Stimulated activated CD8-positive, alpha-beta memory T cell treated with anti-CD3 and anti-CD28 coated beads, Interleukin-4, amount 100 ng/mL, for 24 hours (primary cell): ENCODE measurements at places on chromosomes 12 and 14.

DNA sequence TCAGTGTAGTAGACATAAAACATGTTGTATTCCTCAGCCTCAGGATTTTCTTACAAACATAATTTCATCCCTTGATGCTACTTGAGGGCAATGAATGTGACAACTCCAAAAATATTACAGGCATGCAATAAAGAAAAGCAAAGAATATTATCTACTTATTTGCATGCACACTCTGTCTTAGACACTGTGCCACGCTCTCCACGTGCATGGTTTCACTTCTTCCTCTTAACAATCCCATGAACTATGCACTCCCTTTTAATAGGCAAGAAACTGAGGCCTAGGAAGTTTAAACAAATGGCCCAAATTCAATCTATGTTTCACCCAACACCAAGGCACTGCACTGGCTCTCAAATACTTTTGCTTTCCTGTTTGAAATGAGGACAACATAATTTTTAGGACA, 1.8 kb upstream of the PAH start:
- no peak for DNase-seq

GRCh38 chr14:32075672-32076277, 1.3 kb upstream of the ARHGAP5 start:
- DNase-seq = no peak

GRCh38 chr14:83342590-83342989, 1808.9 kb upstream of the SEL1L start:
- no peak for DNase-seq

DNA sequence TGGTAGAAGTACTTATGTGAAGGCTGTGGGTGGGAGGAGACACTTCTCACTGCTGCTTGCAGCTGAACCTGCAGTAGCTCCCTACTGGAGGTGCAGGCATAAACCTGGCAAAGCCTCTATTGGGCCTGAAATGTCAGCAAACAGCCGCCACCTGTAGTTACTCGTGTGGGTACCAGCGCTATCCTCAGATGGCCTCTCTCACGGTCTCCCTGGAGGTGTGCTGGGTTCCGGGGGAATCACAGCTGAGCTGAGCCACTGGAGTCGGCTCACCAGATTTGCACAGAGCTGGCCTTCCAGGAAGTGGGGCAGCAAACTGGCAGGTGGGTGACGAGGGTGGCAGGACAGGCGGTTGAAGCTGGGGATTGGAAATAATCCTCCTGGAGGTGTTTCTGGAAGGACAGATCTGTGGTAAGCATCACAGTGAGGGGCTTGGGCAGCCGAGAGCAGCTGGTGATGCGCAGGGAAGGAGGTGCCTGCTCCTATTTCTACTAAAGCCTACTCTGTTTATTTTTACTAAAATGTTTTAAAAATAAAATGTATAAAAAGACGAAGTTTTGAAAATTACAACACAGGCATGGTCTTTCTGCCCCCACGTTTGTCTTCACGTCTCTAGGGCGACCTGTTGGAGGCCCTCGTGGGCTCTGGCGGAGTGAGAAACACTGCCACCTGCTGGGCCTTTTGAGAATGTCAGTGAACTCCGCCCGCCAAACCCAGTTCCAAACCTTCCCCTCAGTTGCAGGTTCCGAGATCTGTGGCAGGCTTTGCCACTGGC, 67.8 kb upstream of the PLEKHG3 start:
- DNase-seq = peak; percentile 55

DNA sequence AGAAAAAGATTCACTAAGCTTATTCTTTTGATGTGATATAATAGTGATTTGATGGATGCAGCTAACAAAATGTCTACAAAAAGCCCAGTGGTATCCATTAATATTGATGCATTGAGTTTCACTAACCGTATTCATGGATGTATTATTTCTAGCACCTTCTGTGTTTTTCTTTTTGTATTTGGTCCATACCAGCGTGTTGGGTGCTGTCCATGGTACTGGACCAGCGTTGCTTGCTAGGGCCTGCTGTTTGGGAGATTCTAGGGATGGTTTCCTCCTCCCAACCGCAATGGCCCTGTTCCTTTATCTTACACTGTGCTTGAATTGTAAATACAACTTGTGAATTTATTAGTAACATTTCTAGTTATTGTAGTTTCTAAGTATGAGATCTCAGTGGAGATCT, 31.7 kb downstream of the ANO4 start:
- no peak for DNase-seq

DNA sequence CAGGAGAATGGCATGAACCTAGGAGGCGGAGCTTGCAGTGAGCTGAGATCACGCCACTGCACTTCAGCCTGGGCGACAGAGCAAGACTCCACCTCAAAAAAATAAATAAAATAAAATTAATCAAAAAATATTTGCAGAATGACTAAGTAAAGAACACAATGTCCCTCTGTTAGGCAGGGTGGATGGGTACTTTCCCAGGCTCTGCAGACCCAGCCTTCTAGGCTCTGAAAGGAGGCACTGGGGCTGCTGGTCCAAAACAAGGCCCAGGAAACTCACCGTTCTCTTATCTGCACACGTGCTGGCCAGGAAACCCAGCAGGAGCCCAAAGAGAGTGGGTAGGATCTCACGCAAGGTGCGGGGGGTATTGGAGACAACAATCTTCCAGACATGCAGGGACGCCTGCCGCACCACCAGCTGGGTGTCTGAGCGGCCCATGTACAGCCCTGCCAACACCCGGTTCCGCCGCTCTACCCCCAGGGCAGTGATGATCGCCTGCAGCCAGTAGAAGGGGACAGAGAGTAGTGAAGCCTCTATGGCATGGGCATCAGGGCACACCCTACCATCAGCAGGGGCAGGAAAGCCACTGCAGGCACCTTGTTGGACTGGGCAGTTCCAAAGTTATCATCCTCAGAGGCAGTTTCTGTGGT, 25.8 kb upstream of the RAB35 start:
- DNase-seq = no peak

GRCh38 chr12:89353823-89354611, 1.7 kb upstream of the DUSP6 start:
- DNase-seq = peak; percentile 63
